Osteoblast (primary cell): ENCODE measurements at places on chromosomes 12 and 14. TPM values are rescaled to one million over a fixed set of nuclear protein-coding genes. Genes with fewer than 3 reads are reported as not detected.

The RASSF9 gene
- 5.8 and 6.8 TPM in 2 replicates for total RNA-seq

The PHETA1 gene
- 8.3 and 9.1 TPM in 2 replicates for total RNA-seq

DNA sequence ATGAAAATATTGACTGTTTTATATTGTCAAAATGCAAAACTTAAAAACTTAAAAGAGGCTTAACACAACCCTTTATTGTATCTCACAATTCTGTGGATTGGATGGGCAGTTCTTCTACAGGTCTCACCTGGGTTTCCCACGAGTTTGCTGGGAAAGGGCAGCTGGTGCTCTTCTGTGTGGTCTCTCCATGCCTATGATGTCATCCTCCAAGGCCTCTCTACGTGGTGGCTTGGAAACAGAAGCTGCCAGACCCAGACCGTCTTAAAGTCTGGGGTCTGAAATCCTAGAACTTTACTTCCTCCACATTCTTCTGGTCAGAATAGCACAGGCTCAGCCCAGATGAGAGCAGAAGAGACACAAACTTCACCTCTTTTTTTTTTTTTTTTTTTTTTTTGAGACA, 36.5 kb upstream of the KICS2 start:
- no peaks in the 10 kb centered on the region for H3K36me3 ChIP-seq
- DNase-seq, result no peak
- no peaks in the 10 kb centered on the region for H3K4me1 ChIP-seq
- H3K4me3 ChIP-seq, result no peak overlapping the region

DNA sequence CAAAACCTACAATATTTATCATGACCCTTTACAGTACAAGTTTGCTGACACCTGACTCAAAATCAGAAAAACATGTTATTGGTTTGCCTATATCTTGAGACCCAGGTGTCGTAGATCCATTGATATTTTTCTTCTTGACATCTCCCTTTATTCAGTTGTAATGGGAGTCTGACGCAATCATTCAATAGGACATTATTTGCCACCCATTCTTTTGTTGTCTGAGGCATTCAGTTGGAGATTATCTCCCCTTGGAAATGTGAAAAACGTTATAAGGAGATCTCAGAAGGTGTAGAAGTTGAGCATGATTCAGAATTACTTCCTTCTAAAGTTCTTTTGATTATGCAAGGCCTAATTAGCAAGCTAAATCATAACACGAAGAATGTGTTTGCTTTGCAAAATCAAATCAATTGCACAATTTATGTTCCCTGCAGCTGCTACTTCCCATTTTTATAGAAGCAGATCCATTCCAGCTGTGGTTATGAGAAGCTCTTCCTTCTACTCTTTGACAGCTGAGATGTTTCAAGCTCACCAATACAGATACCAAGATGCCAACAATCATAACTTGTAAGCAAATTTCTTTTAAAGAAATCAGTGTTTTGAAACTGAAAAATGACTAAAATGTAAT, 228.2 kb upstream of the SYT1 start:
- H3K4me1 ChIP-seq, result no peaks in the 10 kb centered on the region
- no peaks in the 10 kb centered on the region for H3K36me3 ChIP-seq
- DNase-seq, result no peak
- no peak overlapping the region for H3K4me3 ChIP-seq
- no peak overlapping the region for H3K27ac ChIP-seq
- no peaks in the 10 kb centered on the region for H3K27me3 ChIP-seq

DNA sequence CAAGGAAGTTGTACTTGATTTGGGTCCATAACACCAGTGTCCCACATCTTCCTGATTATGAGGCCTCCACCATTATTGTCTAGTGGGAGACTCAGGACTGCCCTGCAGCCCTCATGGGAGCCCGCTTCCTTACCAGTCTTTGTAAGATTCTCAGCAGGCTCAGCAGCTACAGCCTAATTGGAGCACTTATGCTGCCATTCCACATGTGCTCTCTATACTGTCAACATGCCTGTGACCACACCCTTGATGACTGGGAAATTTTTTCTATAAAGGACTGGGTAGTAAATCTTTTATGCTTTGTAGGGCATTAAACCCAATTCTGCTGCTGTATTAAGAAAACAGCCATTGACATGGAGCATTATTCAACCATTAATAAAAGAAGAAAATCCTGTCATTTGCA, 145.5 kb upstream of the IGF1 start:
- no peak for DNase-seq
- no peak overlapping the region for H3K4me3 ChIP-seq
- no peak overlapping the region for H3K27ac ChIP-seq
- peaks cover 17% of the 10 kb centered on the region for H3K4me1 ChIP-seq
- H3K36me3 ChIP-seq, result no peaks in the 10 kb centered on the region

DNA sequence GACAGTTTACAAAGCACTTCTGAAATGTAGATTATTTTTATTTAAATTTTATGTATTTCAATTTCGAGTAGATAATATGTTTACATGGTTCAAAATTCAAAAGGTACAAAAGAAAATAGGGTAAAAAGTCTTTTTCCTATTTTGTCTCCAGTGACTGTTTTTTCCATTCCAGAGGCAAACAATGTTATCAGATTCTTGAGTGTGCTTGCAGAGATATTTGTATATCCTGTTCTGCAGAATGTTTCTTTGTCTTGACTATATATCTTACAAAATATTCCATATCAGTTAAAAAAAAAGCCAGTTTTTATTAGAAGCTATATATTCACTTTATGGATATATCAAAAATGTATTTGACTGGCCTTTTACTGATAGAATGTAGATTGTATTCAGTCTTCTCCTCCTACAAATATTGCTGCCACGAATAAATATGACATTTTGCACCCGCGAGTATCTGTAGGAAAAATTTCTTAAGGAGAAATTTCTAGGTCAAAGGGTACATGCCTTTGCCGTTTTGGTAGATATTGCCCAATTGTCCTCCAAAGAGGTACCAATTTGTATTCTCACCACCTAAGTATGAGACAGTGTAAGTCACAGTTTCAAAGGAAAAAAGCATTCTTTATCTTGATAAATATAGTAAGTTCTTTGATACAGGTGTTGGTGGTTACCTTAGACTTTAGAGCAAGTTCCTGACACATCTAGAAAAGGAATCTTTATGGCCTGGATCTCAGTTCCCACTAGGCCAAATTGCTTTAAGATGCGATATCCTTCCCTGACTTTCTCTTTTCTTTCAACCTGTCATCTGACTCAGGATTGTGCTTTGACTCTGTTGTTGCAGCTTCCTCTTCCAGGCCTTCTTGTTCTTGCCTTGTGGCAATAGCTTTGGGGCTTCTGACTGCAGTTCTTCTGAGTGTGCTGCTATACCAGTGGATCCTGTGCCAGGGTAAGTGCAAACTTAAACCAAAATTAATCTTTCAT, 2.3 kb downstream of the KLRG1 start:
- no peak for DNase-seq
- no peak overlapping the region for H3K27ac ChIP-seq
- H3K4me3 ChIP-seq, result no peak overlapping the region
- no peaks in the 10 kb centered on the region for H3K36me3 ChIP-seq

- peaks cover 11% of the 10 kb centered on the region for H3K4me1 ChIP-seq
- no peak overlapping the region for H3K27ac ChIP-seq
- H3K4me3 ChIP-seq, result no peak overlapping the region
- DNase-seq, result peak; percentile 92
- peaks cover 27% of the 10 kb centered on the region for H3K36me3 ChIP-seq
- no peaks in the 10 kb centered on the region for H3K27me3 ChIP-seq
Observed at GRCh38 chr12:6735448-6736191, 11.8 kb downstream of the COPS7A start.

DNA sequence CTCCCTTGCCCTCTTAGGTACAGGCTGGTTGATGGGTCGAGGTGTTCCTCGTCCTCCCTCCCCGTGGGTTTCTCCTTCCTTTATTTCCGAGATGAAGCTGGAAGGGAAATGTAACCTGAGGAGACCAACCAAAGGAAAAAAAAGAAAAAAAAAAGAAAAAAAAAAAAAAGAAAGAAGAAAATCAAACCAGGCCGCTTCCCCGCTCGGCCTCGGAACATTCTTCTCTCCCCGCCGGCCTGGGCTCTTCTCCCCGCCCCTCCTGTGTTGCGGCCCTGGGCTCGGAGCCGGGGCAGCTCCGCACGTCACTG, 1.6 kb upstream of the NFATC4 start:
- H3K36me3 ChIP-seq, result peaks cover 17% of the 10 kb centered on the region
- no peak for DNase-seq
- H3K27me3 ChIP-seq, result no peaks in the 10 kb centered on the region

DNA sequence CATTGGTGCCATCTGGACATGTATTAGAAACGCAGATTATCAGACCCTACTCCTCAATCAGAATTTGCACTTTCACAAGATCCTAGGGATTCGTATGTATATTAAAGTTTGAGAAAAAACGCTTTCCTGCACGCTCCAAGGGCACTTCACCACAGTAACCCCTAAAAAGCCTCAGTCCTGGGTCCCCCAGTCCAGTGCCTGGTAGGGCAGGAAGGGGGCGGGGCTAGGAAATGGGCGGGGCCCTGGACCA, 369 bp downstream of the DEPDC4 start:
- H3K4me3 ChIP-seq, result peak overlapping the region; percentile 98
- DNase-seq, result no peak
- no peaks in the 10 kb centered on the region for H3K27me3 ChIP-seq
- peak overlapping the region; percentile 58 for H3K27ac ChIP-seq
- no peaks in the 10 kb centered on the region for H3K36me3 ChIP-seq

DNA sequence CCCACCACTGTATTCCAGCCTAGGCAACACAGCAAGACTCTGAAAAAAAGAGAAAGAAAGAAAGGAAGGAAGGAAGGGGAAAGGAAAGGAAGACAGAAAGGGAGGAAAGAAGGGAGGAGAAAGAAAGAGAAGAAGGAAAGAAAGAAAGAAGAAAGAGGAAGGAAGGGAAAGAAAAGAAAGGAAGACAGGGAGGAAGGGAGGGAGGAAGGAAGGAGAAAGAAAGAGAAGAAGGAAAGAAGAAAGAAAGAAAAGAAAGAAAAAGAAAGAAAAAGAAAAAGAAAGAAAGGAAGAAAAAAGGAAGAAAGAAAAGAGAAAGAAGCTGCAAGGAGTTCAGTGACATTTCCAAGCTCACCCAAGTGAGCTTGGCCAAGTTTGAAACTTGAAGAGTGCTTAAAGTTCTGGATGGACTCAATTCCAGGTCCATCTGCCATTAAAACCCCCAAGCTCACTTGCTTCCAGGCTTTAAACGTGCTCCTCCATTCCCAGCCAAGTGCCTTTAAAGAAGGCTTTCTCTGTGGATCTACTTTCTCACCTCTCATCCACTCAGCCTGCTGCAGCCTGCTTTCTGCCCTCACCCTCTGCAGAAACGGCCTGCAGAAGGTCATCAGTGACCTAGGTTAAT, 101.5 kb downstream of the VCPKMT start:
- H3K27ac ChIP-seq, result no peak overlapping the region
- H3K27me3 ChIP-seq, result no peaks in the 10 kb centered on the region
- DNase-seq, result no peak
- H3K36me3 ChIP-seq, result no peaks in the 10 kb centered on the region
- H3K4me1 ChIP-seq, result peaks cover 19% of the 10 kb centered on the region
